Hair follicle dermal papilla cell (primary cell): ENCODE measurements at places on chromosomes 7 and 10. TPM values are rescaled to one million over a fixed set of nuclear protein-coding genes. Genes with fewer than 3 reads are reported as not detected.

The MKI67 gene
- 4.1 and 7.0 TPM in 2 replicates for total RNA-seq

The RET gene
- total RNA-seq = 2.4 and 4.1 TPM in 2 replicates

The CCDC172 gene
- total RNA-seq = not detected in 2 replicates

The HOXA5 gene
- not detected in 2 replicates for total RNA-seq

The LIPM gene
- total RNA-seq = not detected in 2 replicates

The OR2A12 gene
- total RNA-seq = not detected in 2 replicates

The OAT gene
- 168 and 171 TPM in 2 replicates for total RNA-seq

The COBL gene
- not detected in 2 replicates for total RNA-seq

The PRLHR gene
- total RNA-seq = not detected in 2 replicates

The HOGA1 gene
- total RNA-seq = 1.5 and 1.6 TPM in 2 replicates

The ANKRD30A gene
- not detected in 2 replicates for total RNA-seq

The HOXA4 gene
- not detected in 2 replicates for total RNA-seq

The ASIC3 gene
- total RNA-seq = 0.12 and 0.16 TPM in 2 replicates

The ZNF727 gene
- total RNA-seq = 0.24 and 0.32 TPM in 2 replicates

The TMEM270 gene
- not detected in 2 replicates for total RNA-seq

The ANKRD1 gene
- total RNA-seq = 0.32 and 0.36 TPM in 2 replicates

The FFAR4 gene
- not detected in 2 replicates for total RNA-seq

The ZNF32 gene
- 33.3 and 33.9 TPM in 2 replicates for total RNA-seq

The CYP3A4 gene
- total RNA-seq = not detected in 2 replicates

The NRG3 gene
- total RNA-seq = not detected in 2 replicates

The FBXO24 gene
- 0.32 and 1.2 TPM in 2 replicates for total RNA-seq

The NUTM2E gene
- total RNA-seq = not detected in 2 replicates

The NEUROD6 gene
- total RNA-seq = not detected in 2 replicates

The UNCX gene
- total RNA-seq = 0.12 TPM in 1 of 2 replicates, not detected in the other

The SNX10 gene
- total RNA-seq = not detected in 2 replicates

The TYW1B gene
- total RNA-seq = 3.4 and 6.5 TPM in 2 replicates

The ANKRD22 gene
- 0.16 TPM in 1 of 2 replicates, not detected in the other for total RNA-seq

The ZNF438 gene
- total RNA-seq = 5.8 and 6.5 TPM in 2 replicates

The NUP42 gene
- 21.9 and 40.1 TPM in 2 replicates for total RNA-seq

The AZGP1 gene
- 0.12 TPM in 1 of 2 replicates, not detected in the other for total RNA-seq

The SPDYE3 gene
- total RNA-seq = not detected in 2 replicates

The CTAGE8 gene
- 0.73 and 1.6 TPM in 2 replicates for total RNA-seq

The TSPAN33 gene
- 0.73 TPM in 1 of 2 replicates, not detected in the other for total RNA-seq

The SLC29A4 gene
- 1.3 and 1.5 TPM in 2 replicates for total RNA-seq

The TSPAN15 gene
- 1.3 TPM in 2 replicates for total RNA-seq

The PTEN gene
- 98.5 and 199 TPM in 2 replicates for total RNA-seq

The CXCL12 gene
- total RNA-seq = 269 and 307 TPM in 2 replicates

The NAT16 gene
- not detected in 2 replicates for total RNA-seq

The PHTF2 gene
- total RNA-seq = 30.0 and 30.2 TPM in 2 replicates

The SLC13A4 gene
- 0.16 and 0.97 TPM in 2 replicates for total RNA-seq

The UCMA gene
- not detected in 2 replicates for total RNA-seq

The UPK3B gene
- total RNA-seq = 0.81 TPM in 1 of 2 replicates, not detected in the other

The SPDYE2B gene
- not detected in 2 replicates for total RNA-seq

The SLC26A5 gene
- total RNA-seq = not detected in 2 replicates

The SND1 gene
- total RNA-seq = 291 and 303 TPM in 2 replicates

The CCDC201 gene
- not detected in 2 replicates for total RNA-seq
